NCI-H774 (cell line): ENCODE measurements at places on chromosomes 2 and 18.

- DNase-seq, result no peak
These were observed 89.1 kb downstream of the CAMKMT start for GRCh38 chr2:44450806-44451205.

DNA sequence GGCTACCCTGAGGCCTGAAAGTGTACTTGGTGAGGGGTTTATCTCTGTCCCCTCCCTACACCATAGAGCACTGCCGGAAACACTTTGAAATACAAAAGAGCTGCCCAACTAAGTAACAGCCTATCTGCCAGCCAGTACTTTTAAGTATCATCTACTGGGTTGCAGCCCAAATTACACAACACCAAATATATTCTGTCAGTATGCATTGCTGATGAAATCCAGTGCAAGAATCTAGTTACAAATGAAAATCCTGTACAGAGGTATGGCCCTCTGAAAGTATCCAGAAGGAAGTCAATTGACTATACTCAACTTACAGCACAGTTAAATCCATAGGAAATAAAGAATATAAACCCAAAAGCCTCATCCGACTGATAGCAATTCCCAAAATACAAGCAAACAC is 280.8 kb downstream of the CCDC85A start:
- no peak for DNase-seq

DNA sequence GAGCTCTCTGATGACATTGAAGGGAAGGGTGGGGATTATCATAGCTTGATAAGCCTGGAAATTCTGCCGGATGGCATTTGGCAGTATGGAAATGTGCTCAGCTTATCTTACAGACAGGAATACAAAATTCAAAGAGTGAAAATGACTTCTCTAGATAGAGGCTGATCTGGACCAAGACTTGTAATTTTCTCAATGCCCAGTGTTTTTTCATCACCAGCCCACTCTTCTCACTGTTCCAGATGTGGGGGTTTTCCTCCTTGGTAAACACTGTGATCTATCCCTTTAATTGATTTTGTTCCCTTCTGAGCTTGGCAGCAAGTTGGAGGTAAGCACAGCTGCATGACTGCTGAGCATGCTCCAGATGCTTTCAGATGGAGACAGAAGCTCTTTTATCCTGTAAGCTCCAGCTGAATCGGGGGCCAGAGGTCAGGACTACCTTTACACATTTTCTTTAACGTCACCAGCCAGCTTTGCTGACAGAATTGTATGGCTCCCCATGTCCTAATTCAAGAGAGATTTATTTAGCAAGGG is 287.4 kb upstream of the TCF4 start:
- DNase-seq, result no peak

GRCh38 chr2:189851174-189851826 is 67.0 kb downstream of the PMS1 start:
- DNase-seq, result no peak

DNA sequence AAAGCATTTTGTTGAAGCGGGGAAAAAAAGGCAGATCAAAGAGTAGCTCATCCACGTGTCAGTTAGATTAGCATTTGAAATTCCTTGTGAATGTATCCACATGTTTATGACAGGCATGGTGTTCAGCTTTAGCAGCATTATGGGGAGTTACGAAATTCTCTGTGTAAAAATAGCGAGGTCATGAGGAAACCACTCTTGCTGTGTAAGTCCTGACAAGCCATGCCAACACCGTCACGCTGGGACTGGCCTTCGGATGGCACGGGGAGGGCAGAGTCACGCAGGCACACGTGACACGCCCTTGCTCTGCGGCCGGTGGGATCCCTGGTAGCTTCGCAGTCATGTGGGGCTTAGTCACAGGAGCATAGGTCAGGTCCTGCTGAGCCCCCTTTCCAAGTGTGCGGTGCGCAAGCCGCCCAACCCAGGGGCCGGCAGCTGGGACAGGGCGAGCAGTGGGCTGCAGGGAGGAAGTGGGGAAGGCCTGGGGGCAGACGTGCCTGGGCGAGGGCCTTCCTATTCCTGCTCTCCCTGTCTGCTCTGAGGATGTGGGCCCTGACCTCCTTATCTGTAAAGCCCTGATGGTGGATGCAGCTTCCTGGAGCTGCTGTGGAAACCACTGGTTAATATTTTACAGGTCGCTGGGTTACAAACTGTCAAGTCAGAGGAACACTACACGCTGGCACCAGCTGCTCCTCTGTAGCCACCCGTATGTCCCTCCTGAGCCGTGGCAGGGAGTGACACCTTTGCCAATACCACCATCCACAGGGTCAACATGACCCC is 18.0 kb downstream of the MBP start:
- no peak for DNase-seq

DNA sequence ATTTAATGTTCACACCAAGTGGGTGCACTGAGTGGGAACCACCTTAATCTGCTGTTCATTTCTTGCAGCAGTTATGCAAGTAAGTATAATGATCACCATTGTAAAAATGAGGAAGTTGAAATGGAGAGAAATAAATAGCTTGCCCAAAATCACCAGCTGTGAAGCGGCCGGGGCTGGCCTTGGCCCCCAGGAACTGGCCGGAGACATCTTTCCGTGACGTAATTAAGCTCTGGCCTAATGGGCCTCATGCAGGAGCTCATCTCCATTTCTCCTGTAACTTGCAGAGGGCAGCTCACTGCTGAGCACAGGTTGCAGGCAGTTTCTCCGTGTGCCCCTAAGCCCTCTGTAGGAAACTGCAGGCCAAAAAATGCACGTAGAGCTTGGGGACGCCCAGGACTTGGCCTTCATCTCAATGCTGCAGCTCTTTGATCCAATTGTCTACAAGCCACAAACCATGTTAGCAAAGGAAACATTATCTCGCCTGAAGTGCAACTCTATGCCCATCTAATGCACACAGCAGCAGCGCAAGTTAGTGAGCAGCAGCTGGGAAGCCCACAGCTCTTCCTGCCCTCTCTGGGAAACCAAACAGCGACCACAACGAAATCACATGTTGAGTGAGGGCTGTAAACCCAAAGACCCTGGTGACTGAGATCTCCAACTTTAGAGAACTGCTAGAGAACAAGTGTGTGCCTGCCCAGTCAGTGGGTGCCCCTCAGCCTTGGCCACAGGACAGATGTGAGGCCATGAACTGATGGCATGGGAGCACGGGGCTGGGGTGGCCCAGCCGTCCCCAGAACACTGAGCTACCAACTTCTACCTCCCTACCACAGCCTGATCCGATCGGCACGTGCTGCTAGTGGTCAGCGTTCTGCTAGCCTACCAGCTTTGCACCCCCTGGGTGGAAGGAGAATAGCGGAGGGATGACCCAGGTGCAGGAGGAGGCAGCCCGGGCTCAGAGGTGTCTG is 28.8 kb downstream of the APCDD1 start:
- no peak for DNase-seq

- DNase-seq, result no peak
These were observed 57.1 kb upstream of the CYTIP start for GRCh38 chr2:157501026-157501425.

DNA sequence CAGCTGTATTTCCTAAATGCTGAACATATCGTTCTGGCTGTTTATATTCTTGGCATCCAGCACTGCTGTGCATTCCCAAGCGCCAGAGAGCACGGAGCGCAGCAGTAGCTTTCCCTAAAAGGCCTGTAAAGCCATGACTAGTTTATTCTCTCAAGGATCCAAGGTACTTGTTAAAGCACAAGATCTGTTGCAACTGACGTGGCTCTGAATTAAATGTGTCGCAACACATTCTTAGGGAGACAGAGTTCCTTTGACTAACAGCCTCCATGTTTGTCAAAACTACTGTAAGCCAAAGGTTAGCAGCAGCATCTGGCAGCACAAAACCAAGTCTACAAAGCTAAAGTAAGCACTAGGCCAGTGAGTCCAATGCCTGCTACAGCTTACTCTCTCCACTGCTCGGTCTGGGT is 188.6 kb upstream of the FN1 start:
- DNase-seq, result no peak
